ENCODE measurements at places on chromosomes 5 and 9. TPM values are rescaled to one million over a fixed set of nuclear protein-coding genes. Genes with fewer than 3 reads are reported as not detected.

CDC20B gene
- polyA plus RNA-seq = 7.5 TPM

SLC27A6 gene
- 2.8 TPM for polyA plus RNA-seq

DNA sequence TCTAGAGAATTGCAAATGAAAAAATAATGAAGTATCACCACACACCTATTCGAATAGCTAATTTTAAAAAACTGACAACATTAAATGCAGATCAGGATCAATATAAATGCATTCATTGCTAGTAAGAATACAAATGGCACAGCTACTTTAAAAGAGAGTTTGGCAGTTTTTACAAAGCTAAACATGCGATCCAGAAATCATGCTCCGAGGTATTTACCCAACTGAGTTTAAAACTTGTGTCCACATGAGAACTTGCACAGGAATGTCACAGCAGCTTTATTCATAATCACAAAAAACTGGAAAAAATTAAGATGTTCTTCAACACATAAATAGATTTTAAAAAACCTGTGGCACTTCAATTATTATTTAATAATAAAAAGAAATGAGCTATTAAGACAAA is 345.5 kb upstream of the TRPC7 start:
- DNase-seq = no peak

DNA sequence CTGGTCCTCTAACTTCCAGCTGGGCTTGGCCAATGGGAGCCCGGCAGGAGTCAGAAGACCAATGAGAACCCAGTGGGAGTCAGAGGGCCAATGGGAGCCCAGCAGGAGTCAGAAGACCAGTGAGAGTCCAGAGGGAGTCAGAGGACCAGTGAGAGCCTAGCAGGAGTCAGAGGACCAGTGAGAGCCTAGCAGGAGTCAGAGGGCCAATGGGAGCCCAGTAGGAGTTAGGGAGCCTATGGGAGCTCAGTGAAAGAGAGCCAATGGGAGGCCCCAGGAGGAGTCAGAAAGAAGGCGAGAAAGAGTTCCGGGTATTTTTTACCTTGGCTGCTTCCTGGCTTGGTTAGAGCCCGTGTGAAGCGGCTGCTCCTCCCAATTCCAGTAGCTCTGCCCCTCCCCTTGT is 191.0 kb downstream of the GABBR2 start:
- no peak for DNase-seq

GRCh38 chr5:82719368-82719767 is 357.8 kb downstream of the TMEM167A start:
- no peak for DNase-seq

DNA sequence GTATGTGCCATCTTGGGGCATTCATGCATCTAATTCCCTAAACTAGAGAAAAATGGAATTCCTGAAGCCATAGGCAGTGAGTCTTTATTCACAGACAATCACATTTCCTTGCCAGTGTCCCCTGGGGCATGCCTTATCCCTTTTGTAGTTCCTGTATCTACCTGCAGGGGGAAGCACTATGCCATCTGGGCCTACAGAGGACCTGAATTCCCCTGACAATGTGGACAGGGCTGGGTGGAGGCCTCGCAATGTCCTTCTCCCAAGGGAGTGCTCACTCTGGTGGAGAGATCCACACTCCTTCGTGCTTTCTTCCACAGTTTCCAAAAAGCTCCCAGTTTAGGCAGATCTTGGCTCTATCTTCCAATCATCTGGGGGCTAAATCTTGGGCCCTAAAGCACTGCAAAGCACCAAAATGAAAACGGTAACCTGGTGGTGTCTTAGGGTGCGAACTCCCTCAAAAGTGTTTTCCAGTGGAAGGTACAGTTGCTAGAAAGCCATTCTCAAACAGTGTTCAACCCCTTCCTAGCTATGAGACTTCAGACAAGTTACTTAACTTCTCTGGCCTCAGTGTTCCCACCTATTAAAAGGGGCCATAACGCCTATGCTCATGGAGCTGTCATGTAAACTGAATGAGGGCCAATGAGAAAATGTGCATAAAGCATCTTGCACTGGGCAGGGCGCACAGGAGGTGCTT is 17.5 kb downstream of the WHRN start:
- no peak for DNase-seq

DNA sequence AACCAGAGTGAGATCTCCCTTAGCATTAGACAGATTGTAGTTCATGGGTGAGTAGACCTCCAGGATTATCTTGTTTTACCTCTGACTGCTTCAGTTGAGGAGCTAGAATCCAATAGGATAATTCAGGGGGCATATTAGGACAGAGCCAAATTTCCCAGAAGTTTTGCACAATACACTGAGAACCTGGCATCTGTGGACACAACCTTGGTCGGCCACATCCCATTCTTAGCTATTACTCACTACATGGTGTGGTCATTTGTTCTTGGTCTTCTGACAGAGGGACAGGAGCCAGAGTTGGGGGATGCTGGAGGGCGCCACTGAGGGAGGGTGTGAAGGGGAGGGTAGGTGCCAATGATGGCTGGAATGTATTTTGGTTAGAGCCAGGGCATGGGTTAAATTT is 66.6 kb downstream of the NPR3 start:
- DNase-seq = no peak

DNA sequence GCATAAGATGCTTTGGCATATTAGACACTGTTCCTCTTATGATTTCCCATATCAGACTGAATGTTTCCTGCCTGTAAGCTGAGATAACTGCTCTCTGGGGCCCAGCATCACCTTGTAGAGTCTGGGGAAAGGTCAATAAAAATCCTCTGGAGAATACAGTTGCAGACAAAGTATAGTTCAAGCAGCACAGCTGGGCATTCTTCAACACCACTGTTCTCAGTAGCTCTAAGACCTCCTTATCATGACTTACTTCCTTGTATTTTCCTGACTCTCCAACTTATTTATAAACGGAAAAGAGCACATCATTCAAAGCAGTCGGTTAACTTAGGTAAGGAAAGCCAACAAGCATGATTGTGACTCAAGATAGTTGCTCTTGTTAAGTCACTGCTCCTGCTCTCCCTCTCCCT is 208.7 kb upstream of the RASEF start:
- DNase-seq = no peak
